ENCODE measurements at places on chromosomes 12 and 14.

DNA sequence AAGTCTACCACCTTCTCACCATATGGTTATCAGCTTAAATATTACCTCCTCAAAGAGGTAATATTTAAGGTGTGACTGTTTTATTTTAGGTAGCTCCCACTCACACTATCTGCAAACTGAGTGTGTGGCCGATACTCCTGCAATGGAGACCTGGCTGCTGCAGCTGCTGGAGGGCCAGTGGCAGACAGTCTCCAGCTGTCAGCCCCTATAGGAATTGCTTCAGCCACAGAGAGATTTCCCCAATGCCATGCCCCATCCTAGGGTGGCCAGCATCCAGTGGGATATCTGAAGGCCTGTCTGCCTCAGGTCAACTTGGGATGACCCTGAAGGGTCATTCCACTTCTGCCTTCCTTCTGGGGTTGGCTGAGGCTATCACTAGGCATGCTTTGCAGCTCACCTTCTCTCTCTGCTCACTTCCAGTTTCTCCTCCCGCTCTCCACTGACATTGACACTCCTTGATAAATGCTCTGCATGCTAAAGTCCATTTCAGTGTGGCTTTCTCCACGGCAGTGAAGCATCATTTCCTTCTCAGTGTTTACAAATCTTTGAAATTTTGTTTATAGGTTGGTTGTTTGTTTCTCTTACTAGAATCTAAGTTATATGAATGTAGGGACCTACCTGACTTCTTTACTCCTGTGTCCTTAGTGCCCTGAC, 90.2 kb upstream of the USP44 start:
- DNase-seq, result peak; percentile 23

DNA sequence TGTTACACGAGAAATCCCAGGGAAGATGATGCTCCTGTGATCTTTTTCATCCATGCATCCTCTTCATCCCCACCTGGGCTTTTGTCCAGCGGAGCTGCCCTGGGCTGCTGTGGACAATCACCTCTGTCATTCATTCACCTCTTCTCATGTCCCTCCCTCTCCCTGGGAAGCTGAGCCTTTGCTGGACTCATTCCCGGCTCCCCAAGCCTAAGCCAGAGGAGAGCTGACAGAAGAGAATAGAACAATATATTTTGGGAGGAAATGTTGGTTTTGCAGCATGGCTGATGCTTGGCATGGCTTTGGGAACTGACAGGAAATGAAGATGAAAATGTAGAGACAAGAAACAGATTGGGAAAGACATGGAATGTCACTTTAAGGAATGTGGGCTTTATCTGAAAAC, 177.4 kb downstream of the DICER1 start:
- DNase-seq, result no peak

DNA sequence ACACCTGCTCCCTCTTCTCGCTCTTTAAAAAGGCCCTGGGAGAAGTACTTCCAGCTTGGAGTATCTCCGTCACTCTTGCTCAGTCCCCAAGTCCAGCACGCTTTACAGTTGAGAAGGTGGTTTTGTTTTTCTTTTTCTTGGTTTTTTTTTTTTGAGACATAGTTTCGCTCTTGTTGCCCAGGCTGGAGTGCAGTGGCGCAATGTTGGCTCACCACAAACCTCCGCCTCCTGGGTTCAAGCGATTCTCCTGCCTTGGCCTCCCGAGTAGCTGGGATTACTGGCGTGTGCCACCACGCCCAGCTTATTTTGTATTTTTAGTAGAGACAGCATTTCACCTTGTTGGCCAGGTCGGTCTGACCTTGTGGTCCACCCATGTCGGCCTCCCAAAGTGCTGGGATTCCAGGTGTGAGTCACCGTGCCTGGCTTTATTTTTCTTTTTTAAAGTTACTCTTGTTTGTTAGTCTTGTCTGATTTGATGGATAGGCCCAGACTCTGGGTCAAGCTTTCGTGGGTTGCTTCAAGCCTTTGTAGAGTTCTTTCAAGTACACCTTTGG, 1.9 kb downstream of the TDRD9 start:
- DNase-seq, result no peak

DNA sequence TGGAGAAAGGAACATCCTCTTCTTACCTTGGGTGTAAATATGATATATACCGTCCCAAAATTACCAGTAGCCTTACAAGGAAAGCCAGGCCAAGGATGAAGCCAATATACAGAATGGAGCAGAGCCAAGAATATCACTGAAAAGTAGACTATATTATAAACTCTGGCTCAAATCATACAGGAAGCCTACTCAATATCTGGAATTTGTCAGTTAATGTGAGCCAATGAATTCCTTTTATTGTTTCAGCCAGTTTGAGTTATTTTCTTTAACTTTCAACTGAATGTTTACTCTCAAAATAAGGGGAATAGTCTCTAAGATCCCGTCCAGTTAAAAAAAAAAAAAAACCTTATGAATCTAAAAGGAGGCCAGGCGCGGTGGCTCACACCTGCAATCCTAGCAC, 9.8 kb upstream of the DENND5B start:
- no peak for DNase-seq

DNA sequence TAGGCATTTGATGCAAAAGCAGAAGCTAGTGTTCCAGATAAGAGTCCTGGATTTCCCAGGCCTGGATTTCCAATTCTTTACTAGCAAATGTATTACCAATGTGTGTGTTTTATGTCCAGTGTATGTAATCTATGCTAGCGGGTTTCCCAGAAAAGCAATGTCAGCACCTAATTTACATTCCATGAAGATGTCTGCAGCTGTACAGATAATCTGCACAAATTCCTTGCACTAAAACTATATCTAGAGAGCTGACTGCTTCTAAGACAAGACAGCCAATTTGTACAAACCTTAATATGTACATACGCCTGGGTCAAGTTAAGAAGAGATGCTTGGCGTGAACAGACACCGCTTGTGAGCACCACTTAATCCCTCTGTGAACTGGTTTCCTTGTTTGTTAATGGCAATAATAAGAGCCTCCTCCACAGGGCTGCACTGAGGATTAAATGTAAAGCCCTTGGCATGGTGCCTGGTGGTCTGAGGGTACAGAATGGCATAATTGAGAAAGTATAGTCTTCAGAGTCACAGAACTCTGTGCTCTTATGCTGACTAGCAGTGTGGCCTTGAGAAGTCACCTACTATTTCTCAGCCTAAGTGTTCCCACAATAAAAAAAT, 185.6 kb downstream of the EPS8 start:
- peak; percentile 33 for DNase-seq

DNA sequence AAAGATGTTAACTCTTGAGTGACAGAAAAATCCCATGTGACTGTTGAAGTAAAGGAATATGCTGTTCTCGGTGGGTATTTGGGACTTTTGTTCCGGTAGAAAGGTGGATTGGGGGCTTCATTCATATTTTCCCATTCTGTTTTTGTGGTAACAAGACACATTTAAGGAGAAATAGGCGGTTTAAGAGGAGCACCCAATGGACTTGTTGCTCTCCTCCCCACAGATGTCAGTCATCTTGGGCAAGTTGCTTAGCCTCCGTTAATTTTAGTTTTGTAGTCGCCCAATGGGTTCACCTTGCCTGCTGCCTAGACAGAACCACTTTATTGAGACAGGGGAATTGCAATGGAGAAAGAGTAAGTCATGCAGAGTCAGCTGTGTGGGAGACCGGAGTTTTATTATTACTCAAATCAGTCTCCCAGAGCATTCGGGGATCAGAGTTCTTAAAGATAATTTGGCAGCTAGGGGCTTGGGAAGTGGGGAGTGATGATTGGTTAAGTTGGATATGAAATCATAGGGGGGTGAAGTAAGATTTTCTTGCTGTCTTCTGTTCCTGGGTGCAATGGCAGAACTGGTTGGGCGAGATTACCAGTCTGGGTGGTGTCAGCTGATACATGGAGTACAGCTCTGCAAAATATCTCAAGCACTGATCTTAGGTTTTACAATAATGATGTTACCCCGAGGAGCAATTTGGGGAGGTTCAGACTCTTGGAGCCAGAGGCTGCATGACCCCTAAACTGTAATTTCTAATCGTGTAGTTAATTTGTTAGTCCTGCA, 50.3 kb downstream of the SLC38A1 start:
- no peak for DNase-seq

DNA sequence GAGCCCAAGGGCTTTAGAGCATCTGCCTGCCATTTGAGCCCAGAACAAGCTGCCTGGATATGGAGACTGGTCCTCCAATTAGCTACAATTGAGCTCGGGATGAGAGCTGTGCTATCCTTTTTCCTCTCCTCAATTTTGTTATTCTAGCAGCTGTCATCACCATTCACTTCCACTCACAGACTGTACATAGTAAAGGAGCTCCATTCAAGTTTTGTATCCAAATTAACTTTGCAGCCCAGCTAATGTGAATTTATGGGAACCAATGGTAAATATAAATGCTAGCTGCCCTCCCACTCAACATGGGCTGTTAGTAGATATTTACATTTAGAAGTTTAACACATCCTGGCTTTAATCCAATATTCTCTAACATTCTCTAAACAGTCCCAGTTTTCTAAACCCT, 44.6 kb downstream of the BMP4 start:
- DNase-seq, result no peak

DNA sequence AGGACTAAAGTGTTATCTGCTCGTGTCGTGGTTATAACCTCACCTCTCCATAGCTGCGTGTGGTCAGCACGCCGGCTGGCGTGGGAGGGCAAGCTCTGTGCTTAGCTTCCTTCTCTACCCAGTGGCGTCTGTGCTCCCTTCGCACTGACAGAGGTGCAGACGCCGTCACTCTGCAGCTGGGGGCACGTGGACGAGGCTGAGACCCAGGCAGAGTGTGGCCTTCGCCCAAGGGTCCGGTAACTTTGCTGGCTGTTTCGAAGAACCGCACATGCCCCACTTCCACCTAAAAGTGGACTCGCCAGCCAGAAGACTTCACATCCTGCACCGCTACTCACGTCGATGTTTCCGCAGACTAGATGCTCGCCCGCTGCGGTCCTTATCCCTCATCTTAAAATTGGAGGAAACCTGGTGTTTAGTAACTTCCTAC, 35.9 kb upstream of the DYNC1H1 start:
- DNase-seq, result no peak

GRCh38 chr14:69370061-69370460, 28.0 kb downstream of the ERH start:
- DNase-seq, result no peak

GRCh38 chr12:74624201-74624600, 86.6 kb downstream of the ATXN7L3B start:
- DNase-seq, result no peak

DNA sequence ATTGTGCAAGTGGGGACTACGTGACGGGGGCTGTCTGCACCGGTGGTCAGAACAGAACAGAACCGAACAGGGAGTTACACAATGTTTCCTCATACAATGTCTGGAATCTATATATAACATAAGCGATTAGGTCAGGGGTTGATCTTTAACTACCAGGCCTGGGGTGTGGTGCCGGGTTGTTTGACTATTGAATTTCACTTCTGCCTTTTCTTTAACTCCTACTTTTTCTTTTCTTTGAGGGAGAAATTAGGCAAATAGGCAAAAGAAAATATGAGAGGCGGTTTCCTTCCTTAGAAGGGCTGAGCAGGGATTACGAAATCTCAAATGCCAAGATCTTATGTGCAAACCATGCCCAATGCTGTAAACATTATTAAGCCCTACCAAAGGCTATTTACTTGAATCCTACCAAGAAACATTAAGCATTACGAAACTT, 140.3 kb downstream of the SLC38A6 start:
- DNase-seq, result no peak

GRCh38 chr14:58297412-58297761, 968 bp upstream of the ARID4A start:
- DNase-seq, result no peak

DNA sequence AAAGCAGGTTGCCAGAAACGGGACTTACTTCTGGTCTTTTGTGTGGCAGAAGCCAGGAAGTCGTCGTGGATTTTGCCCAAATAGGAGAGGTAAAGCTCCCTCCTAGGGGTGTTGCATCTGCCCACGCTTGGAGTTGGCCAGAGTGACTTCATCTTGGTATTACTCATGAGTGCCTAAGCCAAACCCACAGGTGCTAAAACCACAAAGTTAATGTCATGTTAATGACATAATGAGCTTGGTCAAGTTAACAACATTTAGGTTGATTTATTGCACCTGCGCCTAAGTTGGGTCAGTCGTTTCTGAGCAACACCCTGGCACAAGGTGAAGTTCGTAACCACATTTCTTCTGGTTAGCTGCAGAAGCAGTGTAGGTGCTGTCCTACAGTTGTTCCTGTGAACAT, 225.2 kb downstream of the FUT8 start:
- DNase-seq, result no peak

- no peak for DNase-seq
Measured at GRCh38 chr12:132783917-132784531, 22.4 kb upstream of the ANKLE2 start.

DNA sequence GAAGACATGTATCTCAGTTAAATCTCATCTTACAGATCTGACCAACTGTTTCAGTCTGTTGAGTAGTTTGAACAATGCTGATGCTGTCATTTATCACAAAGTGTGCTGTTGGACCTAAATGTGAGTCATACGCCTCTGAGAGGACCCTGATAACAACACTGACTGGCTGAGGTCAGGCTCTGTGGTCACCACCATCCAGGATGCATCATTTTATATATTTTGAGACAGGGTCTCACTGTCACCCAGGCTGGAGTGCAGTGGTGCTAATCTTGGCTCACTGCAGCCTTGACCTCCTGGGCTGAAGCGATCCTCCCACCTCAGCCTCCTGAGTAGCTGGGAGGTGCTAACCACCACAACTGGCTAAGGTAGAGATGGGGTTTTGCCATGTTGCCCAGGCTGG, 181.0 kb upstream of the RGS6 start:
- DNase-seq, result no peak

DNA sequence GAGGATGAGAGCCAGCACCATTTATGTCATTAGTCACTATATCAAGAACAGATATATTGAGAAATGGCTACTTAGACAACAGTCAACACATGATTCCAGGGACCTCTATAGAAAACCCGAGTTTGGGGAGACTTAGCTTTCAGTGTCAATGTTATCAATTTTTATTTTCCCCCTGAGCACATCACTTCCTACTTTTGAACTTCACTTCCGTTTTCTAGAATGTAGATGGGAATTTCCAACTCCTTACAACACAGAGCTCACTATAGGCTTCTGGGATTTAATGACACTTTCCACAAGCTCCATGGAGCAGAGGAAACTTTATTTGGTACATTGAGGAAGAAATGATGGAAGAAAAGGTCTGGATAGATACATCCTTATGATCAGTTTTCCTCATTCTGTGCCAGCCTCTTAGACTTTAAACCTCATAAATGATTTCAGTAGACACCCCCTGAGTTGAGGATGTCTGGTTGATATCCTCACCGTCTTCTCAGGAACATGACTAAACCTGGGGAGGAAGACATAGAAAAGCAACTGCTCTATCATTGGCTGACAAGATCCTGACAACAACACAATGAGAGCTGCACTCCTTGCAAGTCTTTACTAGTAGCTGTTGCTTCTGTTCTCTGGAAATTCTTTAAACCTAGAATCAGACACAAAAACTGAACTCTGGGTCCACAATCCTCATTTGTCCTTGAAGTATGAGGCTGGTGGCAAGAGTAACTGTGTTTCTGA, 449.4 kb upstream of the OR4E1 start:
- no peak for DNase-seq
